ENCODE measurements at places on chromosomes 4 and X. TPM values are rescaled to one million over a fixed set of nuclear protein-coding genes. Genes with fewer than 3 reads are reported as not detected.

NMU gene
- total RNA-seq, result not detected

HTRA3 gene
- 17.5 TPM for total RNA-seq

MAGEB10 gene
- not detected for total RNA-seq

MAGEA1 gene
- total RNA-seq, result not detected

RAPGEF2 gene
- 38.2 TPM for total RNA-seq

NSG1 gene
- 1.3 TPM for total RNA-seq

USP26 gene
- not detected for total RNA-seq

SEC24D gene
- 39.7 TPM for total RNA-seq

DNA sequence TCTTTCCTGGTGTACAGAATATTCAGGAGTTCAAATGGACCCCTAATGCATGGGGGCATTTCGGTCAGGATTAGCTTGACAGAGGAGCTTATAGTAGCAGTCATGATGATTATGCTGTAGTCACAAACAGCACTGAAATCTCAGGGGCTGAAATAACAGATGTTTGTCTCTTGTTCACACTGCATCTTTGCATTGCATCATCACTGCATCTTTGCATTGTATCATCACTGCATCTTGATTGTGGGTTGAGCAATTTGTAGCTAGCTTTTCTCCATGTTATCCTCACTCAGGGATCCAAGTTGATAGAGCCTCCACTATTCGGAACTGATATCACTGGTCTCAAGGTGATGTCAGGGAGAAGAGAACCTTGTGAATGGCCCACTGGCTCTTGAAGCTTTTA, 160.9 kb downstream of the GATB start:
- no peak for DNase-seq

DNA sequence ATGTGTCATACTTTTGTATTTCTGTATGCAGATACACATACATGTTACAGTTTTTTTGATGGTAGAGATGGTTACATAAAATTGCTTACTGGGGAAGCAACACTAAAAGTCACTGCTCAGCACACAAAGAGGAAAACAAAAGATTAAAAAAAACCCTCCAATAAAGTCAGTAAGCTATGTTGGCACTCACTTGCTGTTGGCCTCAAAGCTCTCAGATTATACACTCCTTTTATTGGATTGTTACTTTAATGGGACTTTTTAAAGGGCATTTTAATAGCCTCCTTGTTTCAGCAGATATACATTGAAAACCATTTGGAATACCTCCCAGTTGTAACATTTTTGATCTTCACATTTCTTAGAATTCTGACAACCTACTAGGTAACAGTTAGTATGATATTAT, 222.0 kb upstream of the HHIP start:
- DNase-seq, result no peak

DNA sequence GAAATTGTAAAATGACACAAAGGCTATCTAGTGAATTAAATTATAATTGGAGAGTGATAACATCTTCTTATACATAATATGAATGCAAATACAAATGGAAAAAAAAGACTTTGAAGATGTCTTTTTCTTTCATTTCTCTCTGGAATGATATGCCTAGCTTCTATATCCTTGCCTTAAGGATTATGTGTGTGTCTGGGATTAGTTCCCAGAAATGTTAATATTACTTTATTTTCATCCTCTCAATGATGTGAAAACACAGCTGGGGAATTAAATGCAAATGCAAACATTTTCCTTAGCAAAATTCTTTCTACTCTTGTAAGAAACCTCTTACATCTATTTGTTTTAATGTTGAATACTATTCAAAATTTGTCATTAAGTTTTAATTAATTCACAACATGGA, 441.9 kb downstream of the FSTL5 start:
- DNase-seq, result no peak

DNA sequence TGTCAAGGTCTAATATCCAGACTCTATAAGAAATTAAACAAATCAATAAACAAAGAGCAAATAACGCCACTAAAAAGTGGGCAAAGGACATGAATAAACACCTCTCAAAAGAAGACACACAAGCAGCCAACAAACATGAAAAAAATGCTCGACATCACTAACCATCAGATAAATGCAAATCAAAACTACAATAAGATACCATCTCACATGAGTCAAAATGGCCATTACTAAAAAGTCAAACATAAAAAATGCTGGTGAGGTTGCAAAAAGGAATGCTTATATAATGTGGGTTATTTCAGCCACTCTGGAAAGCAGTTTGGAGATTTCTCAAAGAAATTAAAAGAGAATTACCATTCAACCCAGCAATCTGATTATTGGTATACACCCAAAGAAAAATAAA, 481.1 kb downstream of the STPG2 start:
- DNase-seq, result no peak

DNA sequence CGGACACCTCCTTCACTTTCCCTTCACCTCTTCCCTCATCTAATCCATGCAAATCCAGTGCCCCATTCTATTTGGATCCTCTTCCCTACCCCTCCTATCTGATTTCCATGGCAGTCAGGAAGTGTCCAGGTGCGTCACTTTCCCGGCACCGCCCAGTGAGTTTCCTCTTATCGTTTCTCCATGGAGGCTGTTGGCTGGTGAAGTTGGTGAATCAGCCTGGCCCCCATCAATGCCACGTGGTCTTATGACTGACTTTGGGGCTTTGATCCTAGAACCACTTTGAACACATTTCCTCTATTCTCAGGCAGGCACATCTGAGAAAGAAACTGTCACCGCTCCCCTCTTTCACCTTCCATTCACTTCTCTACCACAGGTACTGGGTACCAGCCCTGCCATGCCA, 137.8 kb downstream of the CEP135 start:
- no peak for DNase-seq

DNA sequence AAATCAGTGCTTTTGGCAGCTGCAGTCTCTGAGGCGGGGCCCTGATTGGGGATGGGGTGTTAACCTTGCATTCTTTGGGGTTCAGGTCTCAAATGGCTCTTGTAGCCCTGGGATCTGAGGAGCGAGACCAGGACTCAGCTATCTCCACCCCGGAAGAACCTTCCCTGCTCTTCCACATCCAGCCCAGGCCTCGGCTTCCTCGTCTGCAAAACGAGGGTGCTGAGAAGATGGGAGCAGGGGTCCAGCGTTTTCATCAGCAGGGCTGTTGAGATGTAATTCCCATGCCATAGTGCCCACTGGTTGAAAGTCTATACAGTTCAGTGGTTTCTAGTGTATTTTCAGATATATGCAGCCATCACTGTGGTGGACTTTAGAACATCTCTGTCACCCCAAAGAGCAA, 34.6 kb upstream of the WFS1 start:
- no peak for DNase-seq

GRCh38 chr4:133157460-133158160, 8.5 kb downstream of the PCDH10 start:
- no peak for DNase-seq

DNA sequence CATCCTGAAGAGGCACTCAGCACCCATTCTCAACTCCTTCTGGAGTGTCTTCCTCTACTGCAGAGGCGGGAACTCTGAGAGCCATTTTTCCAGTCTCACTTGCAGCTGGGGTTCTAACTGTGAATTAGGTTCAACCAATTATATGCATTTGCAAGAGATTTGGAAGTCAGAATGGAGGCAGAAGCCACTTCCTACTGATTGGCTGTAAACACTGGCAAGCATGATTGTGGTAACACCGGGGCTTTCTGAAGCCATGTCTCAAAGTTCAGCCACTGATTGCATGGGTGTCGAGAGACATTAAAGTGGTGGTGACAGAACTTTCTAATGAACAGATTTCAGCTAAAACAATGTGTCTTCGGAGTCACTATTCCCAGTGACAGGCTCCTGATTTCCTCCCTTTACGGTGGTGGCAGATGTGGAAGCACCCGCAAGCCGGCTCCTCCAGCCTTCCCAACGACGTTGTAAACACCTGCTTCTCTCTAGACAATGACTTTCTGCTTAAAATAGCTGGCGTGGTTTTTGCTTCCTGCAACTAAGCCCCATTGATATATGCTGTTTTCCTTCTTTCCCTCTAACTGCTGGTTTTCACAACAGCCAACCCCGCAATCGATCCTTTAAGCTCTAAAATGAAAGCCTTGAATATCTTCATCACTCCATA, 92.0 kb downstream of the IRF2 start:
- no peak for DNase-seq

- DNase-seq, result no peak
Observed at GRCh38 chr4:152659806-152660205, 20.0 kb downstream of the TMEM154 start.

DNA sequence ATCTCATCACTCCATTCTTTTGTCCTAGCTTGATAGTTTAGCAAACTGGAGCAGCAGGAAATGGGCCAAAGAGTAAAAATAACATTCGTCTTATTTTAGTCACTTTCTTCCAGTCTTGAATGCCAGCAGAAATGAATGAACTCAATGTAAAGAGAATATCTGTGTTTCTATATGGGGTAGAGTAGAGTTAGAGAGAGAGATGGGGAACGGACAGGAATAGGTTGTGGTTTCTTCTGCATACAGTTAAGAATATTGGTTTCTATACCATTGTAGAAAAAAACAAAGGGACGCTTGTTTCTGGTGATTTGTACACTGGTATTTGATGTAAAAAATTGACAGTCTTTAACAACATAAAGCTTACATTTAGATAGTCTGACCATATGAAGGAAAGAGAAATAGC, 8.9 kb downstream of the GPR174 start:
- no peak for DNase-seq

DNA sequence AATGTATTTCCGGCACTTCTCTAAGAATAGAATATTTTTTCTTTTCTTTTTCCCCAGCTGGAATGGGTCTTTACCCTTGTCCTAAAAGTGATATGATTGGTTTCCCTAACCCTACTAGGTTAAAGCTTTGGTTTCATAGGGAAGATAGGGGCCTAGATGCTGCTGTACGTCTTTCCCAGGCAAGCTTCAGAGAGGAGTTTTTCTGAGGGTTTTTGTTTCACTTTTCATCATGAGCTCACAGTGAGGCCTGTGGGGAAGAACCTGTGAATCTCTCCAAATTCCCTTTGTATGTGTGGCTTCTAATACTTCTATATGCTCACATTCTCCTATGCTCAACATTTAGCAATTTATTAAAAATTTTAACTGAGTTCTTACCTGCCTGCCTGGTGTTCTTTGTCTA, 320.0 kb upstream of the PCDH18 start:
- DNase-seq, result no peak

DNA sequence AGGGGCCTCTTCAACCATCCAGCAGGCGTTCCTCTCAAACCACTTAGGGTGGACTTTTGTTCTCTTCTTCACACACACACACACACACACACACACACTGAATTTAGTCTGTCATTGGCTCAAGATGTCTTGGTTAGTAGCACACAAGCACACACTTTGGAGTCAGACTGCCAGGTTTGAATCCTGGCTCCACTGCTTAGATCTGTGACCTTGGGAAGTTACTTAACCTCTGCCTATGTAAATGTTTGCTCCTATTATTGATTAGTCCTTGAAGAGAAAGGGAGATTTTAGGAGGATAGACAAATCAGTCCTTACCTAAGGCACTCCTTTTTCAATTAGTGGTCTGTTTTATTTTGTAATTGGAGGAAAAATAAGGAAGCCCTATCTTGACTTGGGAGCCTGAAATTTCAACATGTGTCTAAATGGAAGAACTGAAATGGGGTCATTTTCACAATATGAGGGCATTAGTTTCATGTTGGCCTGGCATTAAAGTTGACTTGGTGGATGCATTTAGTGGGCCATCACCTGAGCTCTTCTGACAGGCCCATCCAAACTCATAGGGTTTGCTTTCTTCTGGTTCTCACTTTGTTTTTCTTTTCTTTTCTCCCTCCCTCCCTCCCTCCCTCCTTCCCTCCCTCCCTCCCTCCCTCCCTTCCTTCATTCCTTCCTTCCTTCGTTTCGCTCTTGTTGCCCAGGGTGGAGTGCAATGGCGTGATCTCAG, 13.3 kb upstream of the TMEM131L start:
- DNase-seq, result peak; percentile 52

- DNase-seq, result no peak
Observed at GRCh38 chrX:114162068-114162735, 421.7 kb upstream of the HTR2C start.

DNA sequence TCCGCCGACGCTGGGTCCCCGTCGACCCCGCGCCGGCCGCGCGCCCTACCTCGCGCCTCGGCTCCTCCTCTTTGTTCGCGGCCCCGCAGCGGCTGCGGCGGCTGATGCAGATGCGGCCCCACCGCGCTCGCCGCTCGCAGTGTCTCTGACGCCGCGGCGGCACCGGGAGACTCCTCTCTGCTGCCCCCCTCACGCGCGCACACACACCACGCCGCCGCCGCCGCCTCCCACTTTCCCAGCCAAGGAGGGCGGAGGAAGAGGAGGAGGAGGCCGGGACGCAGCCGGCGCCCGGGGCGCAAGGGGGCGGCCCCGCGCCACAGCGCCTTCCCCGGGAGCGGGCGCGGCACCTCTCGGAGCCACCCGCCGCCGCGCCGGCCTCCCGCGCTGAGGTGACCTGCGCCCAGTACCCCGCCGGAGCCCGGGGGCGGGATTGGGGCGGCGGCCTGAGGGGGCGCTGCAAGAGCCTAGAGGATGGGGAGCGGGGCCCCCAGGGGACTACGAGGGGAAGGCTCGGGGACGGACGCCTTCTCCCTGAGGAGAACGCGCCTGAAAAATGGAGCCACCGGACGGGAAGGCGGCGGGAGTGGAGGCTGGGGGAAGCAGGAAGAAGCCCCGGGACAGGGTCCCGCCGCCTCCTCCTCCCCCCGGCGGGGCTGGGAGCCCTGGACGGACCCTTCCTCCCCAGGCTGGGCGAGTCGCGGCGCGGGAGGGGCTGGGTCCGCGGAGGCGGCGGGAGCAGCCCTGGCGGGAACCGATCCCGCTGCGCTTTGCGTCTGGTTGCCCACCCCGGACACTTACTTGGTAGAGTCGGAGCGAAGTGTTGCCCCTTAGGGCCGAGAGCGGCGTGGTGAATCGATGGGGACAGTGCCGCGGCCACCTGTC, at the start of gene SH3RF1:
SH3RF1 (minus strand) TSS at position 147 of the 882 bp plus-strand sequence. CDS start 1,744 bp downstream, outside the sequence.
- peak; percentile 91 for DNase-seq

DNA sequence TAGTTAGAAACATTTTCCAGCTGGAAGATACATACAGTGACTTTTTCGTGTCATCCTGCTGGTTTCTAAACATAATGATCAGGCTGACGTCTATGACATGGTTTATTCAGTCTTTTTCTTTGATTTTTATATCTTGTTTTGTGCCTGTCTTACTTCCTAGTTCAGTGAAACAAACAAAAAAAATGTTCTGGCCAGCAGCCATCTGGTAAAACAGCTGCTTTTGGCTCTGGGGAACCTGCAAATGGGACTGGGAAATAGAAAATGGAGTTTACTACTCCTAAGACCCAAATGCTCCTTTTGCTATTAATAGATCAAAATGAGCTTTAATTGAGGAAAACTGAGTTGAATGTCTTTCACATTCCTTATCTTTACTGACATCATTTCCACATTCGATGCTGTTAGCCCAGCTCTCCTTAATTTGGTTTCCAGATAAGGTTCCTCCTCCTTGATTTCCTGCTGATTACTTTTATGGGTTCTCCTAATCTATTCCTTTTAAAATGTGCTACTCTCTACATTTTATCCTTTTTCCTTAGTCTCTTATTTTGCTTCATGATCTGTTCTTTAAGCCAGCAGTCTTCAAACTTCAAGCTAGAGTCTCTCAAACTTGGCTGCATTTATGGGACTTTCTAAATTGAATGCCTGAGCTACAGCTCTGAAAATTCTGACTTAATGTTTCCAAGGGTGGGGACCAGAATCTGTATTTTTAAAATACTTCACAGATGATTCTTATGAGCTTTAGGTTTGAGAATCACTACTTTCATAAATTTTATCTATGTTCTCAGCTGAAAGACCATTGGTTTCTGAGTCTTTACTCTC, 499.5 kb downstream of the ANKRD50 start:
- peak; percentile 46 for DNase-seq

GRCh38 chrX:81238166-81238565, 36.3 kb downstream of the SH3BGRL start:
- DNase-seq, result no peak
